ENCODE measurements at places on chromosomes 2 and 18.

- DNase-seq = no peak
Observed at GRCh38 chr18:63346480-63347183, 20.4 kb downstream of the KDSR start.

DNA sequence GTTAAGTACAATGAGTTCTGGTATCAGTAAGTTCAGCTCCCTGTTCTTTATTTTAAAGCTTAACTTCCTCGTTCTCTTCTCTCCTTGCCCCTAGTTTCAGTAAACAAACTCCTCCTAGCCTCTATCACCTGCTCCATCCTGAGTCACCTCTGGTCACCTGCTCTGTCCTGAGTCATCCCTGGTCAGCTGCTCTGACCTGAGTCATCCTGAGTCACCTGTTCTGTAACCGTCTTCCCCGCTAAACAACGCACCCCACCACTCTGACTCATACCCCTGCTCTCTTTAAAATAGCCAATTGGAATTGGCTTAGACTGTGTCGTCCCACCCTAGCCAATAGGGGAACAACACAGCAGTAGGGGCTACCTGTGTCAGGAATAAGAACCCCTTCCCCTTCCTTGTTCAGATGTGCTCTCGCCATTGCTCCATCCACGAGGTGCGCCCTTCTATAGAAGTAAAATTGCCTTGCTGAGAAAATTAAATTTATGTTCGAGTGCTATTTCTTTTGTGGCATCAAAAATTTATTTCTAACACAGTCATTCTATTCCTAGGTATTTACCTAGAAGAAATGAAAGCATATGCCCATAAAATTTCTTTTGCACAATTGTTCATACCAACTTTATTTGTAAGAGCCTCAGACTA, 24.9 kb upstream of the RMND5A start:
- peak; percentile 92 for DNase-seq

DNA sequence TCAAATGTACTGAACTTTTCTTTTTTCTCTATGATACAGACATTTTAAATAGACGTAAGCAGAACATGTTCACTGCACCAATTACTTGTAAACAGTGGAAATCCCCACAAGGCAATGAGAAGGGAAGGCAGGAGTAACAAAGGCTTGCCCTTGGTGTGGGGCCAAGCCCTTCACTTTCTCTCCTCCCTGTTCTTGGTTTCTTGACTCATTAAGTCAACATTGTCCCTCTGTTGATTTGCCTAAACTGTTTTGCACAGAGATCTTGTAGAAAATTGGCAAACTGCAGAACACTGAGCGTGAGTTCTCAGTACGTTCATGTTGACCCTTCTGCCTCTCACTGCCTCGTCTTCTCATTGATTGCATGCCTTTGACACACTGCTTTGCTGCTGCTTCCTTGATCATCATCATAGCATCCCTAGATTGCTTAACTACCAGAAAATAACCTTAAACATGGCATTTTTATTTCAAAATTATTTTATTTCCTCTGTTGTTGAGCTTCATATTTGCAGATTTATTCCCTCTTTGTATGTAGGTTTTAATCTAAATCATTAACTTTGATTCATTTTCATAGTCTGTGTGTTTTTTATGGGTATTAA, 257.7 kb downstream of the PTGR3 start:
- peak; percentile 69 for DNase-seq

- no peak for DNase-seq
Observed at GRCh38 chr2:903223-903900, 47.3 kb upstream of the SNTG2 start.

DNA sequence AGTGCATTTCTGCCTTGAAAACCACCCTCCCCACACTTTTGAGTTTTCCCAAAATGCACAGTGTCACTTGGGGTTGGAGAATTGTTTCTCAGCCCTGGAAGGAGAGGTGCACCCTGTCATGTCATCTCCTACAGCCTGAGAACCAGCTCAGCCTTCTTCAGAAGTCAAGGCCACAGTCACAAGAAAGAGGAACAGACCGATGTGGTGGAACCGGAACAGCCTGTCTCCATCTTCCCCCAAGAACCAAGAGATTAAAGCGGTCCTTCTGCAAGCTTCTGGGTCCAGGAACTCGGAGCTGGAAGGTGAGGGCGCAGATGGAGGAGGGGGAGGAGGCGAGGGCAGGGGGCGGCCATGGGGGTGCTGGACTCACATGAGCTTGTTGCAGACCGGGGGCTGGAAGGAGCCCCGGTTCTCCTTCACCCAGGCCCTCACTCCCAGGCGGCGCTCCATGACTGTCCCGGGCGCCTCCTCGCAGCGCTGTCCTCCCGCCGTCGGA, 248 bp downstream of the HAAO start:
- no peak for DNase-seq

DNA sequence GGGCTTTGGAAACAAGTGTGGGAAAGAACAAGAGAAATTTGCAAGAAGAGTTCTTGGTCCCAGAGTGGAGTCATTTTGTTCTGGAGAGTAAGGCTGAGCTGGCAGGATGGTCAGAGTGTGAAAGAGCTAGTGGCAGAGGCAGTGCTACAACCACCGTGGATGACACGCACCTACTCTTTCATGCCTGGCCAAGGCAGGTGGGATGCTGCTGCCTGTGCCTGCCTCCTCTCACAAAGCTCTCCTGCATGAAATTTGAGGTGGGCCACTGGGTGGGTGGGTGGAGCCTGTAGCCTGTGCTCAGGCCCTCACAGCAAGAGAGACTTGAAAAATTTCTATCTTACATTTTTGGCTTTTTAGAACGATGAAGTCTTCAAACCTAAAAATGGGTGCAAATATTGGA, 9.4 kb upstream of the INO80C start:
- DNase-seq = no peak

DNA sequence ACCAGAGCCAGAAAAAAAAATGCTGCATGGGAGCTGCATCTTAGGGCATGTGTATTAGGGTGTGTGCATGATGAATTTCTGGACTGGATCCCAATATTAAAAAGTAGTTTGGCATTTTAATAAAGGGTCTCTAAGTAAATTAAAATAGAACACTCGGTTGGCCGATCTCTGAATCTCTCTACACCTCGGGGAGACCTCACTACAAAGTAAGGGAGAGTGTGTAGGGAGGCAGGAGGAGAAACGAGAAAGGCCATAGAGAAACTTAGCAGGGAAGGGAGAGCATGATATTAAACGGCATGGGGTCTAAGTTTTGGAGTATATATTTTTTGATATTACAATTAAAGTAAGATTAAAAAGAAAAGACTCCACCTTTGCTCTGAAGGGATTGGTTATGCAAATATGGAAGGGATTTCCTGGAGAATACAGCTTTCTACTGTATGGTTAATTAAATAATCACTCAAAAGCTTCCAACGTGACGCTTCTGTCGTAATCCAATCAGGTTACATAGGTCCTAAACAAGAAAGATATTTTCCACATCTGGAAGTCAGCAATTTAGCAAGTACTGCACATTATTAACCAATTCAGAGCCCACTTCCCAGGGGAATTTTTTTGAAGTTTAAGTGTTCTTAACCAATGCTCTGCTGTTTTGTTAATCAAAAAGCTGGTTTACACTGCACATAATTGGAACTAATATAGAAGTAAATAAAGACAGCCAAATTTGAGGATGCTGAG, 1.0 kb upstream of the ZEB2 start:
- DNase-seq = no peak

GRCh38 chr2:160836755-160837154, 323.5 kb upstream of the TANK start:
- peak; percentile 10 for DNase-seq

DNA sequence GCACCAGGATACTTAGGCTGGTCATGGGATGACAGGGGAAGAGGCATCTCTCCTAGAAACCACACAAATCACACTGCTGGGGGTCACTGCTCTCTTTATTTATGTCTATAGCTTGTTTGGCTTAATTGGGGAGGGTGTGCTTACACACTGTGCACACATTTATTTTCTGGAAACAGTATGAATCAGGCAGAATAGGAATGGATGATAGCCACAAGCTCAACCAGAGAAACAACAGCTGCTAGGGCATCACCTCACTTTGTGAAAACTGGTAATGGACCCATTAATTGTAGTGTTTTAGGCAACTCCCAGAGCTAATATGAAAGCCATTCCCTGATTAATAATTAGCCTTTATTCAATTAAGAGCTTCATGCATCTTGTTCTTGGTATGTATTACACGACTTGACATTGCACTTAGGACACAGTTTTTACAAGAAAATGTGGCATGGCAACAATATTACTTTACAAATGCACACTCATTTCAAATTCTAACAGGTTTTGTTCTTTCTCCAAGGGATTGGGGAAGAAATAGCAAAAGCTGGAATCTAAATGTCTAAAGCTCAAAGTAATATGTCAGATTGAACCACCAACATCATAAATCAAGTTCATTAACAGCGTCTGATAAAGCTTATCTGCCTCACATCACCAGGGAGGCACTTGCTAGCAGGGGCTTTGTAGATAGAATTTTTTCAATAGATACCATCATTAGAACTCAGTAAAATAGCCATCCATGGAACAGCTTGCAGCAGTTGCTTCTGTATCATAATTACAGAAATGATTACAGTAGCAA, 361.9 kb upstream of the FSHR start:
- DNase-seq = no peak

DNA sequence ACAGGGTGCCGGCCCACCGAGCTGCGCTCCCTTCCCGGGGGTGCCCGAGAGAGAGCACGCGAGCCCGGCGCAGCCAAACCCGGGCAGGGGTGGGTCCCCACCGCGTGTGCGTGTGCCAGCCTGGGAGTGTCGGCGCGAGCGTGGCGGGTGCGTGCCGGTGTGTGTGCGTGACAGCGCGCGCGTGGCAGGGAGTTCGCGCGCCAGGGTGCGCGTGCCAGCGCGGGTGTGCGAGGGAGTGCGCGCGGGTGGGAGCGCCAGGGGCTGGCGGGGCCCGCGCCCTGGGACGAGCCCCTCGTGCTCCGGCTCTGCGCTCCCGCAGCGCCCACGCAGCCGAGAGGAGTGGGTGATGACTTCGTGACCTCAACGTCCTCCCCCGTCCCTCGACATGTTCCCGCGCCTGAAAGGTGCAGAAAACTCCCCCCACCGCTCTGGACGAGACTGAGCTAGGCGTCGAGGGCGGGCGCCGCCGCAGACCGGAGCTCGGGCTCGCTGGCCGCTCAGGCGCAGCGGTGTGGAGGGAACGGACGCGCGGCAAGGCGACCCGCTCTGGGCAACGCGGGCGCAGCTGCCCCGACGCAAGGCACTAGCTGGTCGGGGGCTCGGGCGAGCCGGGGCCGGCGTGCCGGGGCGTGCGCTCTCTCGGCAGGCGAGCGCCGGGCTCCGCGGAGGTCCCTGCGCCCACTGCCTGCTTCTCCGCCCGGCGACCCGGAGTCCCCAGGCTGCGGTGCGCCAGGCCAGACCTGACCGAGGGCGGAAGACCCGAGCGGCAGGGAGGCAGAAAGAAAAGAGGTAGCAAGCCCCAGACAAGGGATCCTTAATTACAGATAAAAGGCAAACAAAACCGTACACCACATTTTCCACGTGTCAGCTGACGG, 582.8 kb downstream of the ZEB2 start:
- peak; percentile 18 for DNase-seq

DNA sequence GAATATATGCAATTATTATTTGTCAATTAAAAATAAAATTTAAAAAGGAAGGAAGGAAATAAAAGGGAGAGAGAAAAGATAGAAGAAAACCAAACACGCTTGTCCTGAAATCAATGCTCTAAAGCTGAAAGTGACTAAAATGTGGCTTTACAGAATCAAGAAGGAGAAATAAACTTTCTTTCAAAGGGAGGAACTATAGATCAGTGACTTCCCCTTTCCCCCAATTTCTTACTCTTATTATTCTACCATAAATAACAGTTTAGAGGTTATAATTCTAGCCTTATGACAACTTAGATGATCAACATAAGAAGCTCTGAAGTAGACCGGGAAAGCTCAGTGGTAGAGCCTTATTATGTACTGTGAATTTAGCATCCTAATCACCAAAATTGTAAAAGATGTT, 122.5 kb downstream of the ARHGAP15 start:
- DNase-seq = no peak

DNA sequence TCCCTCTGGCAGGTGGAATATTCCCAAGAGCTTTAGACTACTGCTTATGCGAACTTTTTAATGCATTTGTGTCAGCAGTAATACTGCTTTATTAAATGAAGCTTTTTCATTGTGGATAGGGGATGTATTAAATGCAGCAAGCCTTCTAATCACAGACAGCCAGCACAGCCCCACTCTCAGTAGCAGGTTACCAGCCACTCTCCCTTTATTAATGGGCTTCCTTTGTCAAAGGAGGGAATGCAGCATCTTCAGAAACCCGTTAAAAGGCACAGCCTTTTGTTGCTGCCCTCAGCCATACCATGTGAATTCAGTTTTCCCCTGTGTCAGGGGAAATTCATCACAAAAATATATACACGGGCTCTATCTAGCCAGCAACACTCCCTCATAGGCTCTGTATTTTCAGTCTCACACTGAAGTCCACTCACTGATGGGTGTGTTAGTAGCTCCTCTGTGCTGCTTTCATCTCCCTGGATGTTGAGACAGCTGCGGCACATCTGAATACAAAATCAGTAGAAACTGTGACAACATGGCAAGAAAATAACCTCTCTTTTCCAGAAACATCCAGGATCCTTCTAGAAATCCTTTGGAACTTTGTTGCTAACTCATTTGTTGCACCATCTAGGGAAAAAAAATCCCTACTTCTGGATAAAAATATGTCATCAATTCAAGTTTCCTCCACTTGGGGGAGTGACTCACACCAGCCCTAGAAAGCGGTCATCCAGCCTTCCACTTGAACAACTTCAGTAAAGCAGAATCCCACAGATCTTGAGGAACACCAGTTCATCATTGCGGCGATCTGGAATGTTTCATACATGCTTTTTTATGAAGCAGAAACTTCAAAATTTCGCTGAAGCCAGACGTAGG, 48.4 kb downstream of the LRRTM1 start:
- no peak for DNase-seq

- no peak for DNase-seq
Observed at GRCh38 chr18:59547581-59548182, 149.5 kb downstream of the CCBE1 start.

GRCh38 chr2:121284463-121285449, at the start of gene TFCP2L1:
Gene TFCP2L1 (minus strand): TSS chr2:121285202. CDS start chr2:121285109, 93 bp downstream.
- peak; percentile 43 for DNase-seq

DNA sequence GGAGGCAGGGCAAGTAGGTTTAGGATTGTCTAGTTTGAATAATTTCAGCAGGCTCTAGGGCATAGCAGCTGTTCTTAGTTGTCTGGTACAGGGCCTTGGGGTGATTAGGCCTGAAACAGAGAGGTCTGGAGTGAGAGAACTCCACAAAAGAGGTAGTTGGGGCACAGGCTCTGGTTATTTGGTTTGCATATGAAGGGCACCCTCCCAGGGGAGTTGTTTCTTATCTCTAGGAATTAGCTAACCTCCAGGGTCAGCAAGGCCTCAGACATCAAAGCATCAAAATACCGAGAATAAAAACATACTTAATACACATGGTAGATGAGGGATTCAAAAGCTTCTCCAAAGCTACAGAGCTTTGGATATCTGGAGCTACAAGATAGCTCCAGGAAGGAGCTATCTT, 38.3 kb upstream of the SLC14A2 start:
- no peak for DNase-seq

- no peak for DNase-seq
Observed at GRCh38 chr2:69305166-69305565, 81.9 kb downstream of the GFPT1 start.

GRCh38 chr2:218022851-218023530, 20.2 kb upstream of the TNS1 start:
- DNase-seq = no peak

GRCh38 chr2:211373203-211373602, 816.8 kb downstream of the CPS1 start:
- DNase-seq = no peak

Measured in A549 (cell line).